ENCODE measurements at places on chromosomes 12 and 14.

DNA sequence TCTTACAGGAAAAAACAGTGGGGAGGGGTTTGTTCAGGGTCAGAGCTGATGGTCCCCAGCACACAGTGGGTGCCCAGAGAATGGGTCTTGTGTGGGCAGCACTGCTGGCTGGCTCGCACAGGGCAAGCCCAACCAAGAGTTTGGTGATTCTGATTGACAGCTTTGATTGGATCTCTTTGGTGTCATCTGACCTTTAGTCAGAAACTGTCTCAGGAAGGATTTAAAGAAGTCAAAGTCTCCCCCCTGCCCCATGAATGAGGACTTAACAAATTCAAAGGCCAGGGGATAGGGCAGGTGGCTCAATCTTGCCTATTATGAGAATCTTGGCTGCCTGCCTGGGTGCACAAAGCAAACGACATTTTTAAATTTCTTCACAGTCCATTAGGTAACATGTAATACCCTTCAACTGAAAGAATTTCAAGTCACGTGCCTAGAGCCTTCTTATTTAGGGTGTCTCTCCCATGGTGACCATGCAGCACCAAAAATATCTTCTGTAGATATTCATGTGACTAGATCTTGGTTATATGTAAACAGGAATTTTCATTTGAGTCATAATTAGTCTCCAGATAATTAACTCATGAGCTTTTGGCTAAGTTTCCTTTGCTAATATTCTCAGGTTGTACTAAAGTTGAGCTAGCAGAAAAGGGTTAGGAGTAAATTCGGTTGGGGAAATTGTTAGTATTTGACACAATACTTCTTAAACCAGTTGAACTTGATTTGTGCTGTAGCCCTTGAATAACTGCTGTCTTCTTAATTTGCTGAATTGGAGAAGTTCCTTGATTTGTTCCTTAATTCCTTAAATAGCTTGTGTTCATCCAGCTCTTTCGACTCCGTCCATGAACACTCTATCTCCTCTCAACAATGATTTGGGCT is 54.5 kb upstream of the HECTD1 start:
- no peak for DNase-seq

GRCh38 chr12:104446646-104447421 is 9.9 kb upstream of the CHST11 start:
- no peak for DNase-seq

GRCh38 chr12:46388427-46389021 is 16.0 kb upstream of the SLC38A2 start:
- no peak for DNase-seq

- DNase-seq = no peak
Measured at GRCh38 chr14:72686101-72686500, 207.8 kb downstream of the DPF3 start.

- DNase-seq = peak; percentile 79
Measured at GRCh38 chr12:4604684-4605193, 42.7 kb downstream of the DYRK4 start.

DNA sequence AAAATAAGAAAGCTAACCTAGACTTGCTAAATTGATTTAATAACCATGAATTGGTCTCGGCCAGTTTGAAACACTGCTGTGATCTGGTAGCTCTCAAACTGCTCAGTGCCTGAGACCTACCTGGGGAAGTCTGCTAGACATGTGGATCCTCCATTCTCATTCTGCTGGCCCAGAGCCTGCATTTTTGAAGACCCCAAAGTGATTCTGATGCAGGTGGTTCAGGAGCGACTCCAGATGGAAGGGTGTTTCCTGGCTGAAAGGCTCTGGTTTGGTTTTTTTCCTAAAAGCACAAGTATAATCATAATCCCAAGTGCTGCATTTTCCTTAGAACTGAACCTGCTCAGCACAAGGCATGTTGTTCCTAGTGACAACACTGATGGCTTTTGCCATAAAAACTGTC is 159.5 kb downstream of the ZNF664 start:
- DNase-seq = no peak

- peak; percentile 67 for DNase-seq
Measured at GRCh38 chr14:104977681-104978653, at the start of gene AHNAK2. AHNAK2 (minus strand) TSS chr14:104978374; CDS start chr14:104978237, 137 bp downstream.
